PC-3 (cell line): ENCODE measurements at places on chromosomes 1 and 21. TPM values are rescaled to one million over a fixed set of nuclear protein-coding genes. Genes with fewer than 3 reads are reported as not detected.

DNA sequence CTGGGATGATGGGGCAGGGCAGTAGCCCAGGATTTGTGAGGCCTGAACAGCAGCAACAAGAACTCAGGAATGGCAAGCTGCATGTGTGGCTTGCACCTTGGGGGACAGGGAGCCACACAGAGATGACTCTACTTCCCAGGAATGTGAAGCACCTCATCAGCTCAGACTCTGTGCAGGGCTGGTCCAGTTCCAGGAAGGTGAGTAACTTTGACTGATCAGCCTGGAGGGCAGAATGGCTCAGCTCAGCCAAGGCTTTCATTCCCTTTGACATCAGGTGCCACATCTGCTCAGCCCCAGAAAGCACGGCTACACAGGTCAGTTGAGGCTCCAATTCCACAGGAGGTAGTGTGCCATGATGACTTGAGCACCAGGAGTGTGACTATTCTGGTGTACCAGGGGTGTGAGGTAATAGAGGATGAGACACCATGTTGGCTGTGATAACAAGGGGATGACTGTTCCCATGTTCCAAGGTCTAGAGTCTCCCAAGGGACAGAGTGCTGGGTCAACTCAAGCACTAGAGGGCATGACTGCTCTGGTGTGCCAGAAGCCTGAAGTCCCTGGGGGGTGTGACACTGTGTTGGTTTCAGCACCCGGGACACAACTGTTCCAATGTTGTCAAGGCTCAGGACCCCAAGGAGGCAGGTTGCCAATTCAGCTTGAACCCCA lies 625.8 kb upstream of the ADGRL2 start:
- DNase-seq: peak; percentile 98

DNA sequence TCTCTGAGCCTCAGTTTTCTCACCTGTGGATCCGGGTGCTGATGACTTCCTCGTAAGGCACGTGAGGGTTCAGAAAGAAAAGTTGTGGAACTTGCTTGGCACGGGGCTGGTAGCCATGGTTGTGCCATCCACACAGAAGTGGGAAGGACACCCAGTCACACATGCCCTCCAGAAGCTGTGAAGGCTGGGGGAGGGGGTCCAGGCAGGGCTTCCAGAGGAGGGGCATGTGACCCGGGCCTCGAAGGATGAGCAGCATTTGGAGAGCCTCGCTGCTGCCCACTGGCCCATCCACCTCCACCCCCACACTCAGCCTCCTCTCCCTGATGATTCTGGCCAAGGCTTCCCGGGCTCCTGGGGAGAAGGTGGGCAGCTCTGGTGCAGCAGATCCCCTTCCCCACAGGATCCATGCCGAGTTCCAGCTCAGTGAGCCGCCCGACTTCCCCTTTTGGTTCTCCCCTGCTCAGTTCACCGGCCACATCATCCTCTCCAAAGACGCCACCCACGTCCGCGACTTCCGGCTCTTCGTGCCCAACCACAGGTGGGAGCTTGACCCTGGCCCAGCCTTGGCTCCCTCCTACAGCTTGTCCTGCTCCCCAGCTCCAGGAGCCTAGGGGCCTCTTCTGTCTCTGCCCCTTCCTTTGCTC lies 9.4 kb downstream of the SELENON start:
- no peak for DNase-seq

- no peak for DNase-seq
These were observed 43.9 kb upstream of the ADGRL2 start for GRCh38 chr1:81756872-81757271.

DNA sequence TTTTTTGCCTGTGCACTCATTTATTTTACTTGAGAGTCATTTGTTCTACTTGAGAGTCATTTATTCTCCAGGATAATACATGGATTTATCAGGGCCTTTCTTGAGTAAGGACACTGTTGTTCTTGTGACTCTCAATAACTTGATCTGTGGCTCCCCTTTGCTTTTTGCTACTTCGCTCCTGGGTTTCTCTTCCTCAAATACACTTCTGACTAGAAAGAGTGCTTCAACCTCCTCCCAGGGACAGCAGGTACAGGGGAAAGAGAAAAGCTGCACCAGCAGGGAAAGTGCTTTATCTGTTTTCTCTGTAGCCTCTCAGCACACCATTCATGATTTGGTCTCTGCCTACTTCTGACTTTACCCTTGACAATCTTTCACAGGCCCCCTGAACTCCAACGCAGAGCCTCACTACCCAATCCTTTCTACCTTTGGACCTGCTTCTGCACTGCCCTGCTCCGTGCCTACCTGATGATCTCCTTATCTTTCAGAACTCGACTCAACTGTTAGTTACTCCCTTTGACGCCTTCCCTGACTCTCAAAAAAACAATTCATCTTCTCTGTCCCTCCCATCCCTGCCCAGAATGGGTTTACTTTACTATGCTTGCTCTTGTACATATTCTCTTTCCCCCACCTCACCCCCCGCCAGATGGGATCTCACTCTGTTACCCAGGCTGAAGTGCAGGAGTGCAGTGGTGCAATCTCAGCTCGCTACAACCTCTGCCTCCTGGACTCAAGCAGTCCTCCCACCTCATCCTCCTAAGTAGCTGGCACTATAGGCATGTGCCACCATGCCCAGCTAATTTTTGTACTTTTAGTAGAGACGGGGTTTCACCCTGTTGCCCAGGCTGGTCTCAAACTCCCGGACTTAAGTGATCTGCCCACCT lies 15.6 kb upstream of the PIGM start:
- no peak for DNase-seq

DNA sequence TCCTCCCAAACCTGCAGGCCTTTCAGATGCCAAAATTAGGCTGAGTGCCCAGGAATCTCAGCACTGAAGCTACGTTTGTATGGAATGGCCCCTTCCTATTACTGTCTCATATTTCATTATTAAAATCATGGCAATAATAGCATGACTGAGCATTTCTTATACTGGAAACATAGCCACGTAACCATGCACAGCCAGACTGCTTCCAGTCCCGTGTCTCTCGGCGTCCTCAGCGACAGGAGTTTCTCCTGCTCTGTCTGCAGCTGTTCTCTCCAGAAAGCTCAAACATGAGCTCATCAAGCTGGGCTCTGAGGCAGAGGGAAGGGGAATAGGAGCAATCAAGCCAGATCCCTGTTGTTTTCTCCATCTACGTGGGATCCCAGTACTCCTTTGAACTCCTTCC lies 104.0 kb downstream of the CDC7 start:
- no peak for DNase-seq

DNA sequence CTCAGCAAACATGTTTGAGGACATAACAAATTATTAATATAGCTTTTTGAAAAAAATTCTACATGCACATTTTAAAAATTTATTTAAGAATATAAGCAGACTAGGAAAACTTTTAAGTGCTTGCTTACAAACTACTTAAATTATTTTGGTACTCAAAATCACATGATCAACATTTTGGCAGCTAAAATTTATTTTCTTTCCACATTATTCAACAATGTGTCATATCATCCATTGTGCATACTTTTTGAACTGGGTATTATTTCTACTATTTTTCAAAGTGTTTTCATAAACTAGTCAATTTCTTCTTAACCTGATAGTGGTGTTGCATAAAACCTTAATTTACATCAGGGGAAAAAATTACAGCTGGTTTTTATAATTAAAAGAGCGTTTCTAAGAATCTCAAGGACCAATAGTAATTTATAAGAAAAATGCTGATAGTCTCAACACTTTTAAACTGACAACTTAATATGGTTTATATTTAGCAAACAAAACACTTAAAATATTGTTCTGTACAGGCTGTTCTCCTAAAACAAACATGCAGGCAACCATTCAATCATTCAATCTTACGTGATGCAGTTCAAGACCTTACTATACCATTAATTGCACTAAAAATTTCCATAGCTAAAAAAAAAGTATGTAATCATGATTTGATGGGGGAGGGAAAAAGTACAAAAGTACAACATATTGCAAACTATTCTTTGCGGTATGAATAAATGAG lies 105.0 kb downstream of the GPATCH2 start:
- peak; percentile 50 for DNase-seq

DNA sequence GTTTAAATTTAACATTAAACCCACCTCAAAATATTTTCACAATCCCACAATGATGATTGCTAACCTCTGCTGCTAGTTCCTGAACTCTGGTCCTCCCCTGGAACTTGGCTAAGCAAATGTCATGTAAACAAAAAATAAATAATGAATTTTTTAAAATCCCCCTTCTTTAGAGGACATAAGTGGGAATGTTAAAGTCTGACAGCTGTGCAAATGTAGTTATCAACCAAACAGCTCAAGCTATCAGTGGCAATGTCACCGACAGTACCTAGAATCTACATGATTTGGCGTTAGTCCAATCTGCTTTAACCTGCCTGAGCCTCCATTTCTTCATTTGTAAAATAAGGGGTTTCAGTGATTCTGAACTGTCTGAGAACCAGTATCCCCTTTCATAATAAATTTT lies 67.7 kb downstream of the GDAP2 start:
- DNase-seq: no peak

- no peak for DNase-seq
These were observed 13.5 kb upstream of the PPP1R8 start for GRCh38 chr1:27816921-27817630.

GRCh38 chr21:25370311-25370744 lies 237.0 kb downstream of the MRPL39 start:
- peak; percentile 97 for DNase-seq

DNA sequence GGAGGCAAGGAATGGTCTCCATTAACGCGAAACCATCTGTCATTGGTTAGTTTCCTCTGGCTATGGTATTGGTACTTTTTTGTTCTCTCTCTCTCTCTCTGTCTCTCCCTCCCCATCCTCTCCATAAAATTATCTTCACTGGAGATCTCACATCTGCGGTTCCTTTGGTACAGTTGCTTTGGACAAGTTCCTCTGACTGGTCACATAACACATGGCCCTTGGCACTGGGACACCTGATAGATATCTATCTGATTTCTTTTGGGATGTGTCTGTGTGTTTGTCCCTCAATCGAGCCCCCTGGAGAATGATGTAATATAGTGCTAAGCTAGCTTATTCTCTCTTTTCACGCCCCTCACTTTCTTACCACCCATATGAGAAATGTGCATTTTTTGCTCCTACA lies 682.0 kb upstream of the B3GALT2 start:
- no peak for DNase-seq

DNA sequence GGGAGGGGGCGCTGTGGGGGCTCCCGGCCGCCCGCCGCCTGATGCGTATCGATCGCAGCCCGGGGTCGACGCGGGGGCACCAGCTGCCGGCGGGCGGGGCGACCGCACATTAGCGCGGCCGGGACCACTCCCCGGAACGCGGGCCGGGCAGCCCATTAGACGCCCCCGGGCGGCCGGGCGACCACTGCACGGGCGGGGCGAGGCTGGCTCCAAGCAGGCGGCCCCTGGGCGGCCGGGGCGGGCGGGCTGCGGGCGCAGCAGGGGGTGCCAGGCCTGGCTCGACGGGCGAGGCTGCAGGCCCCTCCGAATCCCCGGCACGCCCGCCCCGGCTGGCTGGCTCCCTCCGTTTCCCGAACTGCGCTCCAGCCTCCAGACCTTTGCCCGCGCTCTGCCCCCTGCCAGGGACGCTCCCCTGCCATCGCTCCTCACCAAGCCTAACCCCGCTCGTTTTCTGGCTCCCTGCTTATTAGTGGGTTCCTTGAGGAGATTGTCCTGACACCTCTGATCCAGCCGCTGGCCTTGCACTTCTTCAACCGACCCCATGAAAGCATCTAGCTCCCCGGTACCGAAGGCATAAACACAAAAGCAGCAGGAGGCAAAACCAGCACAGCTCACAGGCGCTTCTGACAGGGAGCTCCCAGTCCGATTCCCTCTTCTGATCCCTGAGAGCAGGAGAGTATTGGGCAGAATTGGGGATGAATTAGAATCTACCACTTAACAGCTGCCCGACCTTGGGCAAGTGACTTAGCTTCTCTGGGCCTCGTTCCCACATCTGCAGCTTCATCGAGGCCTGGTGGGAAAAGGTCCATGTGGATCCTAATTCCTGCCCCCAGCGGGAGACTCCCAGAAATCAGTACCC lies 92.6 kb upstream of the CASZ1 start:
- no peak for DNase-seq

DNA sequence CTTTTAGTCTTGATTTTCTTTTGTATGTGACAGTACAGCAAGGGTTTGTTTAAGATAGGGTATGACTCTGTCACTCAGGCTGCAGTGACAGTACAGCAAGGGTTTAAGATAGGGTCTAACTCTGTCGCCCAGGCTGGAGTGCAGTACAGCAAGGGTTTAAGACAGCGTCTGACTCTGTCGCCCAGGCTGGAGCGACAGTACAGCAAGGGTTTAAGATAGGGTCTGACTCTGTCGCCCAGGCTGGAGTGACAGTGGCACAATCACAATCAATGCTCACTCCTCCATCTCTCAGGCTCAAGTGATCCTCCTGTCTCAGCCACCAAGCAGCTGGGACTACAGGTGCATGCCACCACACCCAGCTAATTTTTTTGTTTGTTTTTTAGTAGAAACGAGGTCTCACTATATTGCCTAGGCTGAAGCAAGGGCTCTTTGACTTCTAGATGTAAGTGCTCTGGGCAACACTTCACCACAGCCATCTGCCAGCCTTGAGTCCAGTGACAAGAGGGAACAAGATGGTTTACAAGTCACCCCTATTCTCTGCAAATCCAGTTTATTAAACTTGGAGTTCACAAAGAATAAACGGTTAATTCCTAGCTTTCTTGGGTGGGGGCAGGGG lies 965 bp upstream of the SH2D5 start:
- DNase-seq: peak; percentile 10

- no peak for DNase-seq
These were observed 10.0 kb upstream of the TTC39A start for GRCh38 chr1:51340380-51340779.

DNA sequence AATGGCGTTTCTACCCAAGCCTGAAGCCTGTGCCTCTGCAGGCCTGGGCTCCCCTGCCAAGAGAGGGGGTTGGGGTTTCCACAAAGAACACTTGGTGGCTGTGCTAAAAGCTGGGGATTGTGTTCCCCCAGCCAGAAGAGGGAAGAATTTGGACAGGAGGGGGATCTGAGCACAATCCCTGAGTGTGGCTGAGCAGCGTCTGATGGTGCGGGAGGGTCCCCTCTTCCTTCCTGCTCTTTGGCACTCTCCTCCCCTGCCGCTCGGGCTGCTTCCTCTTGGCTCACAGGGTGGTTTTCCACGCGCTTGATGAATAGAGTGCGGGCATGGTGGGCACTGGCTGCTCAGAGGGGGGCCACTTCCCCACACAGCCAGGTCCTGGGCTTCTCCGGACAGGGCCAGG lies 3.7 kb downstream of the GPR37L1 start:
- DNase-seq: no peak

DNA sequence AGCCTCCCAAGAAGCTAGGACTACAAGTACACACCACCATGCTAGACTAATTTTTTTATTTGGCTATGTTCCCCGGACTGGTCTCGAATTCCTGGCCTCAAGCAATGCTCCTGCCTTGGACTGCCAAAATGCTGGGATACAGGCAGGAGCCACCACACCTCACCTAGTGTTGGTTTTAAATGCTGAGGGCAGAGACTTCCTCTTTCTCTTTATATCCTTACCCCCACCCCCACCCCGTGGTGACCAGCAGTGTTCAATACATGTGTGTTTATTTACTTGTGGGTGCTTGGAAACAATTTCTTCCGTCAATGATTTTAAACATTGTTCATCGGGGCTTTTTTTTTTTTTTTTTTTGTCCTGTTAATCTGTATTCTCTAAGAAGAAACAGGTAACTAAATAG lies 158.9 kb downstream of the ZBTB18 start:
- peak; percentile 32 for DNase-seq

Gene SLC2A5
- not detected in 2 replicates for total RNA-seq

Gene SPTA1
- not detected in 2 replicates for total RNA-seq

Gene BNIPL
- total RNA-seq: 0.51 and 2.4 TPM in 2 replicates

Gene AMIGO1
- 2.7 and 2.8 TPM in 2 replicates for total RNA-seq

Gene KRTAP11-1
- not detected in 2 replicates for total RNA-seq

Gene SRM
- 151 and 290 TPM in 2 replicates for total RNA-seq

Gene CLDN19
- 0.17 TPM in 1 of 2 replicates, not detected in the other for total RNA-seq
